GM10248 (cell line): ENCODE measurements at places on chromosomes 4 and X.

GRCh38 chr4:16692961-16693506, 205.4 kb downstream of the LDB2 start:
- DNase-seq = no peak

- no peak for DNase-seq
These were observed 26.1 kb downstream of the FAM47E start for GRCh38 chr4:76277667-76278066.

DNA sequence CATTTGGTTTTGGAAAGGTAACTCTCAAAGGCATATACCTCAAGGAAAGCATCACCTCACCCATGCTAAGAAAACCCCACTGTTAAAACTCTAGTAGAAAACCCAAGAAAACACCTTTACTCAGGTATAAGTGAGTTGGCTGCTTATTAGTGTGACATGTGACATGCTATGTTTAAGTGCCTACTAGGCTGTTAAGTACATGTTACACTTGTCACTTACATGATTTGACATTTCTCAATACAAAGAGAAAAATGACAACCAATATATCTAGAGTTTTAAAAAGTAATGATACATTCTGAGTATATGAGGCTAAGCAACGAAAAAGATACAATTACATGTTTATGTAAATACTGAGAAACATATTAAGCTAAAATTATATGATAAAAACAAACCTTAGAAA, 1548.3 kb upstream of the TENM3 start:
- DNase-seq = no peak

DNA sequence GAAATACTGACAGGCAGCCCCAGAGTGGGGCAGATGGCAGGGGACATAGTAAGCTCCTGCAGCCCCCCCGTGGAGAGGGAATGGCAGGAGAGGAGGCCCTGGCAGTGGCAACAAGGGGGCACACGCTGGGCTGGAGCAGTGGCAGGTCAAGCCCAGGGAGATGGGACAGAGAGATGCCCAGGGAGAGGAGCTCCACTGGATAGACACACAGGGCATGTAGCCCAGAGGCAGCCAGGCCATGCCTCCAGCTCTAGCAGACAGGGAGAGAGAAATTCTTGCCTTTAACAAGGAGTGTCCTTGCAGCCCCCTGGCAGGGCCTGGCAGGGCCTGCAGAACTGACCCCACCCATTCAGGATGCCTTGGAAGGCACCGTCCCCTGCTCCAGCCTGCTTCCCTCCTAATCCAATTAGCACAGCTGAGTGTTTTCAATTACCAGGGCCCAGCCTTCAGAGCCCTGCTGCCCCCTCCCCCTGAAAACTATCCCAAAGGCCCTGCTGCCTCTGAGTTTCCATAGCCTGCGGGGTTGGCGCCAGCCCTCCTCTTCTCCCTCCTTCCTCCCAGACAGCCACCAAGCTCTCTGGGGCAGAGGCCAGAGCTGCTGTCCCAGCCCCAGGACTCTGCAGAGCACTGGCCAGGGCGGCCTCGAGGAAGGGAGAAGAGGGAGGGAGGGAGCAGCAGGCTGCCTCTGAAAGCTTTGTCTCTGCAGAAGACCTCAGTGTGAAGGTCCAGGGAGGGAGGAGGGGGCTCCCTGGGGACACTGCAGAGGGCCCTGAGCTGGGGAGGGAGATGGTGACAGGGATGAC, 12.5 kb downstream of the L1CAM start:
- DNase-seq = peak; percentile 18

DNA sequence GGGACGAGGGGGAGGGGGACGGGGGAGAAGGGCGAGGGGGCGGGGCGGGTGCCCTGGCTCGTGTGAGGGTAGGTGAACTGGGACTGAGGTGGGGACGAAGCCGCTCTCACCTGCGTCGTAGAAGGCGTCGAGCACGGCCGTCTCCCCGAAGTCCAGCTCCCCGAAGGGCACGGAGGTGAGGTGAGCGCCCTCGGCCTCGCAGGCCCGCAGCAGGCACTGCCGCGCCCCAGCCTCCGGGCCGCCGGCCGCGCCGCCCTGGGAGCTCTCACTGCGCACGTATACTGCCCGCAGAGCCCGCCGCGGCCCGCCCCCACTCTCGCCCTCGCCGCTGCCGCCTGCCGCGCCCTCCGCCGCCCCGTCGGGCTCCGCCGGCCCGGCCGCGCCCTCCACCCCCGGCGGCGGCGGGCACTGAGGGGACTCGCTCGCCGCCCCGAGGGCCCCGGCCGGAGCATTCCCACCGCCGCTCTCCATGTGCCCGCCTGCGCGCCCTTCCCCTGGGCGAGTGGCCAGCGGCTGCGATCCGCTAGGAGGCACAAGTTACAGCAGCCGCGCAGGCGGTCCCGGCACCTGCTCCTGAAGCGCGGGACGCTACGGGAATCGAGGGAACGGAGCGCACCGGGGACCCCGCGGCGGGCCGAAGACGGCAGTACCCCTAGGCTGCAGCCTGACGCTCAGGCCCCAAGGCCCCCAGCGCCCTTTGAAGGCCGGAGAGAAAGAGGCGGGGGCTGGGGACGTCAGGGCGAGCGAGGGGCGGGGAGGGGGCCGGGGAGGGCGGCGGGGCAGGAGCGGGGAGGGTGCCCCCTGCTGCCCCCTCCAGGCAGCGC, at the start of gene MAP3K15:
Gene MAP3K15, minus strand, starts transcription at position 718 of the 824 bp plus-strand sequence. Its CDS starts 247 bp downstream, at position 471.
- DNase-seq = peak; percentile 46

GRCh38 chrX:140712413-140713173, 3.0 kb downstream of the LINC00632 start:
- DNase-seq = no peak

DNA sequence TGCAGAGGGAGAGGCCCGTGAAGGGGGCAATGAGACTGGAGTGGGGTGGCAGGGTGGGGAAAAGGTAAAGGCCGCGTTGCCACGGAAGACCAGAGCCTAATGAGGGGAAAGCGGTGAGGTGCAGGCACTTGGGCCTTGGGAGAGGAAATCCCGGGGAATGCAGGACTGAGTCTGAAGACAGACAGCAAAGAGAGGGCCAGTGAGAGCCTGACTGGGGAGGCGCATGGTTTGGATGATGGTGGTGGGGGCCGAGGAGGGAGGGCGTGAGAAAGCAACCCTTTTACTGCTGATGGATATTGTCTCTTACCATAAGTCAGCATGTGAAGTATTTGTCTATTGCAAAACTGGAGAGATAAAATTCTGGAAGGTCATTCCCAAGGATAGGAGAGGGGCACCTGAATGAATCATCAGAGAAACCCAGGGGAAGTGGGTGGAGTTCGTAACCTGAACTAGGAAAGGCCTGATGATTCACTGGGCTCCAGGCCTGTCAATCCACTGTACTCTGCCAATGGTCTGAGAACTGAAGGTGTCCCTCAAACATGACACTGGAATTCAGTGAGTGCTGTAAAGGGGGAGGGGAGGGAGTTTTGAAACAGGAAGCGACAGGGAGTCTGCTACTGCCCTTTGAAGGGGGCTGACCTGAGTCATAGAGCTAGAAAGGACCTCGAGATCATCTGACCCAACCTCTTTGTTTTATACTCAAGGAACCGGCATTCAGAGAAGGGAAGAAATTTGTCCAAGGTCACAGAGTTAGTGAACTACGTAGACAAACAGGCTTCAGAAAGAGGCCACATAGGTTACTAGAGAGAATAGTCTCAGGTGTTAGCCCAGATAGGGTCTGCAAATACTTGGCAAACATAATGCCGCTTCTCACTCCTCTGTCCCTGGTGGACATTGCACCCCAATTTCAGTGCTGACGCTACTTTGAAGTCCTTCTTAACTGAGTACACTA, 52.2 kb downstream of the NALF2 start:
- no peak for DNase-seq

DNA sequence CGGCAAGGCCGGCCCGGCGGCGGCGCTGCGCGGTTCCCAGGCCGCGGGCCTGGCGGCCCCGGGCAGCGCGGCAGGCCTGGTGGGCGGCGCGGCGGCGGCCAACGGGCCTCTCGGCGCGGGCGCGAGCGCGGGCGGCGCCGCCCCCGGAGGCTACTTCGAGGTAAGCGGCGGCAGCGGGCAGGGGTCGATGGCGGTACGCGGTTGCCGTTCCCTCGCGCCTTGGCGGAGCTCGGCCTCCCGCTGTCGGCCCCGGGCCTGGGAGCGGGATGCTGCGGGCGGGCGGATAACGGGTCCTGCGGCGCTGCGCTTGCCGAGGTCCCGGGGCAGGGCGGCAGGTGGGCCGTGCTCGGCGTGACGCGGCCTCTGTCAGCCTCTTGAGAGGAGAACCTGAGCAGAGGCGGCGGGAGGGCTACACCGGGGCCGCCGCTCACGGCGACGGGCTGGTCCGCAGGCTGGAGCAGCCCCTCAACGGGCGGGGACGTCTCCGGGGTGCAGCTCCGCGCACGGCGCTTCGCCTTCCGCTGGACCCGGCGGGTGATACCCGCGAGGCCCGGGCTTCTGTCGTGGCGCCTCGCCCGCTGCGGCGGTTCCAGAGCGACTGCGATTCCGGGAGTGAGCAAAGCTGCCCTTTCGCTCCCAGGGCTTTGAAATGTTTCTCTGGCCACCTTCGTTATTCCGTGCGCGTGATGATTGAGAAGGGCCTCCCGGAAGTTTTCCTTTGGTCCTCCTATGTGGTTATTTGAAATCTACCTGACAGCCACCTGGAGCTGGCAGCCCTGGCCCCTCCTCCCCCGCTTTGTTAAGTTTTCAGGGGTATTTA, 774 bp downstream of the FAM193A start:
- DNase-seq = peak; percentile 40

- no peak for DNase-seq
These were observed 34.4 kb upstream of the COX18 start for GRCh38 chr4:73103799-73104503.

GRCh38 chr4:176814770-176815169, 22.0 kb upstream of the VEGFC start:
- DNase-seq = no peak

- DNase-seq = no peak
These were observed 91.7 kb downstream of the SPATA18 start for GRCh38 chr4:52142816-52143215.

DNA sequence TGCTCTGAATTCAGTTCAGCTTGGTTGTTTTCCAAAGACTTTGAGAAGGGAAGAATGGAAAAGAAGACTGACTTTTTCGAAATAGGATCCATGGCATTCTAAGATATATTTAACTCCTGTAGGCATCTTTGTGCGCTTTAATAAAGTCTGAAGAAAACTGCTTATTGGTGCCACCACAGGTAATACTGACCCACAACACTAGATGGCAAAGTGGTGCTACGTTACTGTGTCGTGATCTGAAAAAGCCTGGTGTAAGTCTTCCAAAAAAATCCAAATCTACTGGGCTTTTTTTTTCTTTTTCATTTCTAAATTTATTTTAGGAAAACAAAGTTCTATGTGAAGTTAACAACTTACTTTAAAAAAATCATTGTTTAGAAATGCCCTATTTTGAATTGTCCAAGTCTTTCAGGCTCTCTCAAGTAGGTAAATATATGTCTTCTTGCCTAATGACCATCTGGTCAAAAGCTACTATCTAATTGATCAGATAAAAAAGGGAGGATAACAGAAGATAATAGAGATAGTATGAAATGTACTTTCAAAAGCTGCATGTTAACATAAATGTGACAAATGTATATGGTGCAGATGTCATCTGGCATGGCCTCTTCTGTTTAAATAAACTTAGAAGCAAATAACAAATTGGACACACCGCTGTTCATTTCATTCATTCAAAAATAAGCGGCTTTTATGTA, 47.0 kb upstream of the MID1IP1 start:
- peak; percentile 24 for DNase-seq

- DNase-seq = no peak
These were observed 72.2 kb upstream of the GABRG1 start for GRCh38 chr4:46196086-46196485.

GRCh38 chr4:8079031-8079885, 79.4 kb downstream of the ABLIM2 start:
- no peak for DNase-seq

DNA sequence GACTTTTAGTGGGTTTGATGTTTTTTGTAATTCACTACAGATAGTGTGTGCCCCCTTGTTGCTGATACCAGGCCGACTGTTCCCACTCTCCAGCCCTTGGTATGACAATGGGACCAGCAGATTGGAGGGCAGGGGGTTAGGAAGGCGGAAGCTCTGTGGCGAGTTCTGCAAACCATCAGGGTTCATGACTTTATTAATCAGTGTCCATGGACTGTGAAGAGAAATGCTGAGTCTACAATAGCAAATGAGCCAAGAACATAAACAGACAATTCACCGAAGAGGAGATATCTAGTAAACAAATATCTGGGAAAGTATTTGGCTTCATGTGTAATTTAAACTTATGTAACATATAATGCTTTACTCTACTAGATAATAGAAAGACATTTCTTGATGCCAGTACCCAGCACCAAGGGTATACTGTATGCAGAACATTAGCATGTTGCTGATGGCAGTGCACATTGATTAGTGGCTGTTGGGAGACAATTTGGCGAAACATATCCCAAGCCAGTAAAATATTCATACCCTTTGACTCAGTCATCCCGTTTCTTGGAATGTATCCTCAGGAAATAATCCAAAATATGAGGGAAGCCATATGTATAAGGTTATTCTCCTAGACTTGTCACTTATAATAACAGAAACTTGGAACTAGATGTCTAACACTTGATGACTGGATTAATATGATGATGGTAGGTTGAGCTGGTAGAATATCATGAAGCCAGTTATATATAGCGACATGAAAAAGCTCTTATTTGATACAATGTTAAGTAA, 169.4 kb downstream of the PTTG2 start:
- DNase-seq = no peak

DNA sequence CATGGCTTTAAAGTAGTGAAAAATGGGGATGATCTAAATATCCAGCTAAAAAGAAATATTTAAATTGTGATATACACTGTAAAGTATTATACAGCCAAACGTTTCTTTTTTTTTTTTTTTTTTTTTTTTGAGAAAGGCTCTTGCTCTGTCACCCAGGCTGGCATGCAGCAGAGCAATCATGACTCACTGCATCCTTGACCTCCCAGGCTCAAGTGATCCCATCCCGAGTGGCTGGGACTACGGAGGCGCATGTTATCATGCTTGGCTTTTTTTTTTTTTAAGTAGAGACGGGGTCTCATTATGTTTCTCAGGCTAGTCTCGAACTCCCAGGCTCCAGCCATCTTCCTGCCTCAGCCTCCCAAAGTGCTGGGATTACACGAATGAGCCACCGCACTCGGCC, 17.1 kb downstream of the SMIM14 start:
- no peak for DNase-seq

DNA sequence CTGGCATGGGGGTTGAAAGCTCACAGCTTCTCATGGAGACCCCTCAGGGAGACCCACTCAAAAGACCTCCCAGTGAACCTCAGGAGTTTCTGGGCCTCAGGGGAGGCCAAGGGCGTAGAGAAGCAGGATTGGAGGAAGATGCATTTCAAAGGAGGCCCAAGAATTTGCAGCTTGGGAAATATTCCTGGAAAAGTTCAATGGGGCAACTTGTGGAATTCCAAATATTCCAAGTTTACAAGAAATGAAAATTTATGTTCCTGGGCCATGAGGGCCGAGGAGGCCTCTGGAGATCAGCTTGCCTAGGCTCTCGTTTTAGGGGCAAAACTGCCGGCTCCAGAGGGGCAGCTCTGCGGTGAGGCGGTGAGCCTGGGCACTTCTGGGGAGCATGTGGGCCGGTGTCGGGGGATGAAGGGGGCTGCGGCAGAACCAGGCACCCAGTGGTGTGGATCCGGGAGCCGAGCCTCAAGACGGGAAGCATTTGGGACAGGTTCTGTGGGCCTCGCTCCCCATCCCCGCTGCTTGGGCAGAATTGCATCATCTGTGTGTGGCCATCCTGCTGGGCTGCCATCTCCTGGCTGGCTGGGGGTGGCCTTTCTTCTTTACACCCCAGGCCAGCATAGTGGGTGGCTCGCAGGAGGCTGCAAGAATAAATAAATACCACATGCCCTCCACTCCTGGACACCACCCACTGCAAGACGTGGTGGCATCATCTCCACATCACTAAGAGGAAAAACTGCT, 54.6 kb upstream of the GPR78 start:
- DNase-seq = no peak

- no peak for DNase-seq
These were observed 83.8 kb upstream of the RPL34 start for GRCh38 chr4:108536577-108536976.

GRCh38 chrX:107861056-107861455, 35.4 kb downstream of the MID2 start:
- DNase-seq = no peak
